ENCODE measurements at places on chromosomes 5 and 9.
A peak's percentile ranks its signal among the peaks of the same experiment; 100 is the strongest.

- DNase-seq: no peak
Observed at GRCh38 chr5:61670941-61671340, 338.9 kb downstream of the ZSWIM6 start.

DNA sequence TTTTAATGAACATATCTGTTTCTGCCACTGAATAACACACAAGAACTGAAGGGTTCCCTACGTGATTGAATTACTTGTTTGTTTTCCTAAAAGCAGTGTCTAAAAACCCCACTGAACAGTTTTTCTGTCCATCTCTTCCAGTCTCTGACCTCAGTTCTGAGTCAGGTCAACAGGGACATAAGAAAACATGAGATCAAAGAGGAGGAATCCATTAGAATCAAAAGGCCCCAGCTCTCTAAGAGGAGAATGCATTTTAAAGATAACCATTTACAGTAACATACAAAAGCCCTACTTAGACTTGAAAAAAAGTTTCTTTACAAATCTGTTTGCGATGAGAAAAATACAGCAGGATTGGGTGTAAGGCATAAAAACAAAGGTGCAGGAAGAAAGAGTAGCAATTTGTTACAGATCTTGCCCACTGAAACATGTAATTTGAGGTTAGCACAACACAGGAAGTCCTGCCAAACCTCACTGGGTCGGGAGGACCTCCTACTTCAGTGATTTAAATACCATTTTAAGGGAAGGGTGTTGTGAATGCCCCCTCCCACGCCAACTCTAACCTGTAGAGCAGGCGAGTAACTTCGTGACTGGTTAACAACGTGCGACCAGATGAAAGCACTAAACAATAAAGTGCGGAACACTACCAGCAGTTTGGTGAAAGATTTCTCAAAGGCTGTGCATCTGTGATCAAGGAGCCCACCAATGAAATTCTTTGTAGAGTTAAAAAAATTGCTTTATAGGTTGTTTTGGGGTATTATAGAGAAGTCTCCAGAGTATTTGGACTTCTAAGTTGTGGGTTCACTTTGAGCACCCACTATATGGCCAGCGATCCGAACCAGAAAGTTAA lies 1.3 kb downstream of the QSOX2 start:
- no peak for DNase-seq

DNA sequence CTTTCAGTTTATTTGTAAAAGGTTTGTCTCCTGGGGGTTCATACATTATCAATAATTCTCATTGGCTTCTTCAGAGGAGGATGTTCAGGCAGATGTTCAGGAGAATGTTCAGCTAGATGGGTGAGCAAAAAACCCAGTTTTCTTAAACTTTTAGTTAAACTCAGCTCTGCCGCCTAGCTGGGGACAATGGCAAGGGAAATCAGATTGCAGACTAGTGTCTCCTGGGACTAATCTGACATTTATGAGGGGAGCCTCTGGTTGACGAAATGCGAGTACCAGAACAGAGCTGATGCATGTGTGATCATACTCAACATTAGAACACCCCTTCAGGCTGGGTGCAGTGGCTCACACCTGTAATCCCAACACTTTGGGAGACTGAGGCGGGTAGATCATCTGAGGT lies 314.4 kb downstream of the ARL15 start:
- DNase-seq: no peak

DNA sequence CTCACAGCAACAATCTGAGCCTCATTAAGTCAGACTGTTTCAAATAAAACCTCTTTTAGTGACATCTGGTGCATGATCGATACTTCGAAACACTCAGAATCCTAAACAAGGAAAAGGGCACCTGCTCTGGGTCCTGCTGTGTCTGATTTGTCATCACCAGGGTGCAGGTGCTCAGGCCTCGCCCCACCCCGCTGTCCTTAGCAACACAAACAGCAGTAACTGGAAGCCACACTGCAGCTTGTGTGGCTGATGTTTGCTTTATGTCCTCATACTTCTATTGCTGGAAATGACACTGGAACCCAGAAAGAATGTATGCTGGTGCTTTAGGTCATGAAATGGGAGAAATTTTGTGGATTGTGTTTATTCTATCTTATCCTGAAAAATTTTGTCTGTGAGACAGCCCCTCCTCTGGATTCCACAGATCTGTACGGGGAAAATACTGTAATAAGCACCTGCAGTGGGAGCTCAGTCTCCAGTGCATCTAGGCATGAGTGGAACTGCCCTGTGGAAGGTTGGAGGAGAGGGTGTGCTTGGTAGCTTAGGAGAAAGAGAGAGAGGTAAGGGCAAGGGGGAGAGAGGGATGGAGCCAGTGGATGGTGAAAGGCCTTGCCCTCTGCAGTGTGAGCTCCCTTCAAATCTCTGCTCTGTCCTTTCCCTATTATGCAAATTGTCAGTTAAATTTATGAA lies 284.2 kb downstream of the SMARCA2 start:
- DNase-seq: peak; percentile 90

- DNase-seq: no peak
Observed at GRCh38 chr5:8012131-8012977, 143.4 kb downstream of the MTRR start.

DNA sequence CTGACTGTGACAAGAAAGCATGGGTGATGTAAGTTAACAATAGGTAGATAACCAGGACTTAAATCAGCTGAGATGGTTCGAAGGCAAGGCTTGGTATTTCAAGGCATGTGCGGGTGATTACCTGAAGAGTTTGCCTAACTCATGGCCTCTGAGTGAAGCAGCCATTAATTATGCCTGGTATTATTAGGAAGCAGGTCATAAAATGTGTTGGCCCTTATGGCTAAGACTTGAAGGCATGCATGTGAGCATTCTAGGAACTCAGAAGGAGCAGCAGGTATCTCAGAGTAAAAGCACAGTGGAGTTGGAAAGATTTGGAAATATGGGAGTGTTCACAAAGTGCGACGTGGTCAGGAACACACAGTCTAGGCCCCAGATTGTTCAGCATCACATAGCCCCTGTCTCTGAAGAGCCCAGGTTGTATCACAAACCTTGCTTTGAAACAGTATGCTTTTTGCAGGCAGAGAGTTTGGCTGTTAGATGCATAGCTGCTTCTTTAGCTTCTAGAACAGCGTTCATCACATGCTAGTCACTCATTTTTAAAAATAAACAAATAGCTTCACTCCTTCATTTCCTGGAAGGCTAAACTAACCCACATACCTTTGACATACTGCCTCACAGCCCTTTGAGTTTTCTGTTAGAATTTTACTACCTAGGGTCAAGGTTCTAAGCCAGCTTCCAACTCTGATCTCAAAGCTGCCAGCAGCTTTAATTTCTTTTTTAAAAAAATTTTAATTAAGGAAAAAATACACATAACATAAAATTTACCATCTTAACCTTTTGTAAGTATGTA lies 2.1 kb downstream of the HEXB start:
- no peak for DNase-seq

- DNase-seq: no peak
Observed at GRCh38 chr9:76564297-76564696, 105.3 kb downstream of the GCNT1 start.

- DNase-seq: no peak
Observed at GRCh38 chr5:154243736-154244135, 53.2 kb downstream of the GALNT10 start.

- DNase-seq: no peak
Observed at GRCh38 chr9:110543631-110544051, 35.9 kb downstream of the SVEP1 start.

DNA sequence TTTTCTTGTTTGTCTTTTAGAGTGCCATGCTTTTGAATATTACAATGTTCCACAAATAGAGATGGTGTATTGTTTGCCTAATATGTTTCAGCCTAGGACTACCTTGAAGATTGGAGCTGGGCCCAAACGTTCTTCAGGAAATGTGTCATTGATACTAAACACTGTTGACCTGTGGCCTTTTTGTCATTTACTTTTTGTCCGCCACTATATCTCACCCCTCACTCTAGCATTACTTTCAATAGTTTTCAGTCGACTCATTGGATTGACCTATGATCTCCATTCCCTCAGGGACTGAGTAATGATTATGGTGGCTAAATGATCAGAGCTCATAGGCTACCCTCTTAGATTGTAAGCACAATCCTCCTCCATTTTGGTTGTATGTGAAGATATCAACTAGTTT lies 115.8 kb downstream of the NUDT12 start:
- DNase-seq: no peak

DNA sequence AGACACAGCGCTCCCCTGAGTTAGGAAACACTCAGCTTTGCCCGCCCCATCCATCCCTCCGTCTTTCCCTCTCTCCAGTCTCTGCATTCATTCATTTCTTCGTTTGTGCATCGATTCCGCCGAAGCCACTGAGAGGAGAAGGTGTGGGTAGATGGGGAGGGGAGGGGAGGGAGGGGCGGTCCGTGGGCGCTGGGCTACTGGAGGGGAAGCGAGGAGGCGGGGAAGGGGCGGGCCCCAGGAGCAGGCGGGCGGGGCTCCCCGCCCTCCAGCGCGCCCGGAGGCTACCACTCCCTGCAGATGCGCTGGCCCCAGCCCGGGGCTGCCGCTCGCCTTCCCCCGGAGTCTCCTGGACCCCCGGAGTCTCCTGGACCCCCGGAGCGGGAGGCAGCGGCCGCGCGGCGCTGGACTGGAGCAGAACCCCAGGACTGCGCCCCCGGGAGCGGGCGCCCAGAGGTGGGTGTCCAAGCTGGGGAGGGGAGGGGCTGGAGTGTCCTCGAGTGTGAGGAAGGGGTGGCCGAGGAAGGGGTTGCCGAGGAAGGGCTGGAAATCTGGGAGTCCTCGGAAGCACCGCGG lies 159.5 kb downstream of the C9orf152 start:
- DNase-seq: peak; percentile 62

- DNase-seq: no peak
Observed at GRCh38 chr9:137814841-137815240, 62.7 kb upstream of the CACNA1B start.

GRCh38 chr5:174529925-174530681 lies 194.3 kb upstream of the MSX2 start:
- no peak for DNase-seq

DNA sequence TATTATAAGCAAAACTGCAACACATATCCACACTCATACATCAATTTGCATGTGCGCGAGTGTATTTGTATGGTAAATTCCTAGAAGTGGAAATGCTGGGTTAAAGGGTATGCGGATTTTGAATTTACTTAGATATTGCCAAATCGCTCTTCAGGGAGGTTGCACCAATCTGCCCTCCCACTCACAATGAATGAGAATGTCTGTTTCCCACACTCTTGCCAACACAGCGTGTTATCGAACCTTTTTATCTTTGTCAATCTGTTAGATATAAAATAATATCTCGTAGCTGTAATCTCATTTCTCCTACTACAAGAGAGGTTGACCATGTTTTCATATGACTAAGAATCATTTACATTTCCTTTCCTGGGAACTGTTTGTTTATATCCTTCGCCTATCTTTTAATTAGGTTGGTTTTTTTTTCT lies 35.7 kb downstream of the LHX2 start:
- no peak for DNase-seq

DNA sequence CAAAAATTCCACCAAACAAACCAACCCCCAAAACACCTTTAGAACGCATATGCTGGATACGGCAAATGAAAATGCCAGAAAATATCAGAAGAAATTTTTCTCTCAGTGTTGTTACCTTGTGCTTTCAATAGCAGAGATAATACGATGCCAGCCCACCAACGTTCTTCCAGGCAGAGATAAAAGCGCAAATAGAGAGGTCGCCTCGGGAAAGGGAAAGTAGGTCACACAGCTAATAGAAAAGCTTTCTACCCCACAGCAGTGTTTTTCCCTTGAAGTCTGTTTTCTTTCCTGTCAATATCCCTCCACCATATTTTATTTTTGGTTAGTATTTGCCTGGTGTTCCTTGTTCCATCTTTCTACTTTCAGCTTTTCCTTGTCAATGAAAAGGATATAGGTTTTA lies 101.3 kb downstream of the CFAP90 start:
- DNase-seq: no peak

DNA sequence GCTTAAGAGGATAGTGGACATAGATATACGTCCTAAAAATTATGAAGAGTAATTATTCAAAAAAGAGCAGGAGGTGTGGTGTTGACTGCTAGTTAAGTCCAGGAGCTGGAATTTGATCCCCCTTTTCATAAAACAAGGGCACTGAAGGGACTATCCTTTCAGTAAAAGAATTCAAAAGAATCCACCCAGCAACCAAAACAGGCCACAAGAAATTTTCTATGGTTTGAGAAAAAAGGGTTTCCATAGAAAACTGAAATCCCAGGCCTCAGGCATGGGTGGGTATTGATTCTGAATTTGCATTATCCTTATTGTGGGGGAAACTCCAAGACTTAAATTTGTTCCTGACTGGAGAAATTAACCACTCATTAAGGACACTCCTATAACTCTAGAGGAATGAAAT lies 269.0 kb upstream of the MPDZ start:
- DNase-seq: no peak

- no peak for DNase-seq
Observed at GRCh38 chr9:133715866-133716563, 22.1 kb downstream of the SARDH start.

GRCh38 chr9:86664603-86665002 lies 282.7 kb downstream of the GAS1 start:
- DNase-seq: no peak

Measured in NCI-H2029 (cell line).